ENCODE measurements at places on chromosomes 7 and 10. TPM values are rescaled to one million over a fixed set of nuclear protein-coding genes. Genes with fewer than 3 reads are reported as not detected.

DNA sequence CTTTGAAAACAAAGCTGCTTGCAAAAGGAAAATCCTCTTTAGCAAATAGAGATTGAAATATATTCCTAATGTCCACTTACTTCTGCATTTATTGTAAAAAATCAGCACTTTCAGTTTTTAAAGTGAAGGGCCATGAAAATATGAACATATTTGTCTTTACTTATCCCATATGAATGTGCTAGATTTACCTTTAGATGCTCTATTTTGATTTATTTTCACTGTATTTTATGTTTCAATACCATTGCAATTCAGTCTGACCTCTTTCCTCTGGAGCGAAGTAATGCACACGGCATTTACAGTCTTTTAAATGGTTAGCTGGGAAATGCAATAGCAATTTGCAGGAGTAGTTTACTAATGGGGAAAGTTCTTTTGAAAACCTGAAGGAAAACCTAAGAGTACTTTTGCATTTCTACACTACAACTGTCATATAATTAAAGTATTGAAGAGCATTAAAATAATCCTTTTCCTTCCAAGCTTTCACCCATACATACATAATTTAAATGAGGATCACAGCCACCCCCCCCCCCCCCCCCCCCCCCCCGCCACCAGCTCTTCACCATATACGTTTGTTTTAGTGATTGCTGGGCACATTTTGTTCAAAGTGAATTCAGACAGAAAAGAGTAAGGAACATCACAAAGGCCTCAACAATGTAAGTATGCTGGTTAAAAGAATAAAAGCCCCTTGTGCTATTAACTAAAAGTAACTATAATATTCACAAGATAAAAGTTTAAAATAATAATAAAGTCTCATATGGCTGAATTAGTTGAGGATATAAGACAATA lies 3.5 kb downstream of the SKIDA1 start:
- no peak for DNase-seq

GRCh38 chr10:124151466-124152095 lies 58.2 kb upstream of the CHST15 start:
- no peak for DNase-seq

The TET1 gene
- 9.9 TPM for polyA plus RNA-seq

- DNase-seq, result no peak
Measured at GRCh38 chr10:123926401-123927264, 35.0 kb upstream of the CPXM2 start.

Data from left renal cortex interstitium (tissue), 4 donors.